ENCODE measurements at places on chromosomes 2 and 18.

DNA sequence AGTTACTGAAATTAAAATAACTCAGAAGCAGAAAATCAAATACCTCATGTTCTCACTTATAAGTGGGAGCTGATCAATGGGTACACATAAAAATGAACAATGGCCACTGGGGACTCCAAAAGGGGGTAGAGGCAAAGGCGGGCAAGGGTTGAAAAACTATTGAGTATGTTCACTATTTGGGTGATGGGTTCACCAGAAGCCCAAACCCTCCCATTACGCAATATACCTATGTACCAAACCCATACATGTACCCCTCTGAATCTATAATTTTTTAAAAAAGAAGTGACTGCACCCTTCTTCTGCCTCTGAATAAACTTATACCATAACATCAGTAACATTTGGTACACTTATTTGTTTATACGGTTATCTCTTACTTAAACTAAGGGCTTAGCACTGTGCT, 119.4 kb downstream of the ZRANB3 start:
- no peak for DNase-seq

GRCh38 chr18:32086881-32087280, 4.8 kb upstream of the RNF138 start:
- DNase-seq: no peak

DNA sequence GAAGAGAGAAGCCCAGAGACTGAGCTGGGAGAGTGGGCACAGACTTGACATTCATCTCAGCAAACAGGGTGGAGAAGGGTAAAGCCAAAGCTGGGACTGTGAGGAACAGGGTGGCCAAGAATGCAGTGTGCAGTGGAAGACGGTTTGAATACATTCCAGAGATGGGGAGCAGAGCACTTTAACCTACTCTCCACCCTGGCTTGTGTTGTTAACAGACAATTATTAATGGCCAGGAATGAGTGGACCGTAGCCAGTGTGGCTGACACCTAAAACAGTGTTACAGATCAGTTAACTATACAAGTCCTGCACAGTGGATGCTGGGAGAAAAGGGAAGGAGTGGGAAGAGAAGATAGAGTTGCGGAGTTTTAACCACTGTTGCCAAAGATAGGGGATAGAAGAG, 7.4 kb upstream of the NAB1 start:
- DNase-seq: no peak

DNA sequence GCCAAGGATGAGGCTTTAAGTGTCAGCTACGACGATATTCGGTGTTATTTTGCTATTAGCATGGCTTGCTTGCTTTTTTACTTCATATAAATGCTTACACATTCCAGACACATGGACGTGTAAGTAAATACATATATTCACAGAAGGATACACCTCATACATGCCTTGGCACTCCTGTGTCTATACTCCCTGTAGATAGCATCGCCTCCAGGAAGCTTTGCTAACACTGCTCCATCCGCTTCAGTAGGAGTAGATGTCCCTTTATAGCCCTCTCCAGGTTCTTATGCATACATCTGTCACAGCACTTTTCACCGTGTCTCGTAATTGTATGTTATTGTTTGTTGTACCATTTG, 27.5 kb upstream of the KCTD1 start:
- no peak for DNase-seq

GRCh38 chr2:96969321-96969720, 17.1 kb downstream of the FAM178B start:
- no peak for DNase-seq

GRCh38 chr2:3423492-3424170, 44.1 kb downstream of the TRAPPC12 start:
- DNase-seq: peak; percentile 66

DNA sequence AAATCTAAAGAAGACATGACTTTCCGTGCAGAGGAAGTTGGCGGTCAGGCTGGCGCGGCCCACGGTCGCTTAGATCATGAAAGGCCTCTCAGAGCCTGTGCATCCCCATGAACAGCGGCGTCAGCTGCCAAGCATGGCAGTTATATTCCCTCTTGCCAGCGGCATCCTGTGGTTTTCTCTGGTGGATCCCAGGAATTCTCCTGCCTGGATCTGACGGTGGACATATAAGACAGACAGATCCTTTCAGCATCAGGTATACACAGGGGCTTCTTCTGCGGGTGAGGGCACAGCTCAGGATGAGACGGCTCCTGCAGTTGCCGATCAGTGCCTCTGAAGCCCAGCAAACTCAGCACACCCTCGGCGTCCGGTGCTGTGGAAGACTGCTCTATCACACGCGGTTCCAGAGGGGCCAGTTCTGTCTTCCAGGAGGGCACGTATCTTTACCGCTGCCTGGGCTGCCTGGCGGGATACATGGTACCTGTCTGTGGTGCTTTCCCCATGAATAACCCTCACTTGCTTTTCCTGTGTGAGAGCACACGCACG, 157.8 kb downstream of the LDLRAD4 start:
- no peak for DNase-seq

DNA sequence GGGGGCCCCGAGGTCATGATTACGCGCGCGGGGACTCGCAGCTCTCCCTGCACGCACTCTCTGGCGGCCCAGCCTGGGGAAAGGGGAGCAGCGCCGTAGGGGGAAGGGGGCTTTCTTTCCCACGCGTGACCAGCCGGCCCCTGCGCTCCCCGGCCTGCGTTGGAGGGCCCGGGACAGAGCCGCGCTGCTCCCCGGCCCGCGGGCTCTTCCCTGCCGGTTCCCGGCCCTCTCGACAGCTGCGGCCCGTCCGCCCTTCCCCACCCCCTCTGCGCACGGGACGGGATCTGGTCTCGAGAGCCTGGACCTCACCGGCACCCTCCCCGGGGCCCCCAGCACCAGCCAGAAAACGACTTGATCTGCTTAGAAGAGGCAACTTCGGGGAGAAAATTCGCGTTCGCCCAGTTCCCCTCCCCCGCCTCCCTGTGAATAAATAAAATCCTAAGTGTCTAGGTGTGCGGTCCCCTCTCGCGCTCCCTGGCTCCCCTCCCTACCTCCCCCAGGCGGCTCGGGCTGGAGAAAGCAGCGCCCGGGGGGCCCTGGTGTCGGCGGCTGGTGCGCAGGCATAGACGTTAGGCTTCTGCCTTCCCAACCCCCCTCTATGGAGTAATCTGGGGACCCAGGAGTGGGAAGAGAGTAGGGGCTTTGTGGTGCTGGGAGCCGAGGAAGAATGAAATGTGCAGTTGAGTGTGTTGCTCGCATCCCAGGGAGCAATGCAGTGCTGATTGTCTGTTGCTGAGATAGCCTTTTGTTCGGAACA, 803 bp upstream of the FIGN start:
- peak; percentile 67 for DNase-seq

- no peak for DNase-seq
Observed at GRCh38 chr2:103165836-103166235, 404.0 kb downstream of the TMEM182 start.

GRCh38 chr2:111066062-111066593, 54.6 kb upstream of the BCL2L11 start:
- DNase-seq: no peak

DNA sequence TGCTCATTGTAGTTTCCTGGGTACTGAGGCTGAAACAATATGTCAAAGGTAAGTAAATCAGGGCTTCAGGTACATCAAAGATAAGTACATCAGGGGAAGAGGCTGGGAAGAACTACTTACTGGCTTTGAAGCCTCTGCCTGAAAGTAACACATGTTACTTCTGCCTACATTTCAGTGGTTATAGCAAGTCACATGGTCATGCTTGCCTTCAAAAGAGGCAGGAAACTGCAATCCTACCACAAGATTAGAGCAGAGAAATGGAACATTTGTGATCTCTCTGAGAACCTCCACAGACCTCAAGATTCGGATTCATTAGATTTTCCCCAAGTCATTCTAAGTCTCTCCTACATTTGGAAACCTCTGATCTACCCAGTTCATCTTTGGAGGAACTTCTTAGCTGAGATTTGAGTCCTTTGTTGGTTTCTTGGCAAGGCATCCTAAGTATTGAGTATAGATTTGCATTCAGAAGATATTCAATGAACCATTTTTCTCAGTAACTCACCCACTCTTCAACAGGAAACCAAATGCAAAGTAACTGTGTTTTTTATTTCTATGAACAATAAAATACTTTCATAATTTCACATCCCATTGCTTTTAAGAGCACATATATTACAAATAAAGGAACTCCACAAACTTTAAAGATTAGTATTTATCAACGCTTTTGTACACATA, 48.5 kb upstream of the CCDC195 start:
- DNase-seq: no peak

GRCh38 chr2:186575856-186576255, 14.0 kb upstream of the ITGAV start:
- DNase-seq: no peak

DNA sequence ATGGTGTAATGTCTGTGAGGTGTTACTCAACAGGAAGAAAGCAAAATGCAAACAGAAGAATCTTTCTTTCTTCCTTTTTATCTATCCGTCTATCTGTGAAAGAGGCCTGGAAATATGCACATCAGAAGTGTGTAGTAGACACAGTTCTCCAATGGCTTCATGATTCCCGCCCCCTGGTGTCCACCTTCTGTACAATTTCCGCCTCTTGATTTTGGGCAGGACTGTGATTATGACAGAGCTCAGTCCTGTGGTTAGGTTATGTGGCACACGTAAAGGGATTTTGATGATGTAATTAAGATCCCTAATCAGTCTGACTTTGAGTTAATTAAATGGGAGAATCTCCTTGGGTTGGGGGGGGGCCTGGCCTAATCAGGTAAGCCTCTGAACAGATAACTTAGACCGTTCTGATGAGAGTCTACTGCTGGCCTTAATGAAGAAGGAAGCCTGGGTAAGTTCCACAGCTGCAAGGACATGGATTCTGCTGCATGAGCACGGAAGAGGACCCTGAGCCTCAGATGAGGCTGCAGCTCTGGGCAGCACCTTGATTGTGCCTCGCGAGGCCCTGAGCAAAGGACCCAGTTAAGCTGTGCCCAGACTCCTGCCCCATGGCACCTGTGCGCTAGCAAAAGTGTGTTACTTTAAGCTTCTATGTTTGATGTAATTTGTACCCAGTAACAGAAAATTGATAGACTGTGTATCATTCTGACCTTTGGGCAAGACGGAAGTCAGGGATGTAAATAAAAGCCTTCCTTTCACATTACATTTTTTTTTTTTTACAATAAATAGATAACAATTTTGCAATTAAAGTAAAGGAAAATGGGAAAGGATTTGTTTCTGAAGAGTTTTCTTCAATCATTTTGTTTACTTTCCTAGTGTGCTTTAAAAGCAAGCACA, 11.3 kb upstream of the KCNF1 start:
- DNase-seq: no peak

GRCh38 chr2:208046686-208047085, 21.4 kb upstream of the PLEKHM3 start:
- DNase-seq: no peak

DNA sequence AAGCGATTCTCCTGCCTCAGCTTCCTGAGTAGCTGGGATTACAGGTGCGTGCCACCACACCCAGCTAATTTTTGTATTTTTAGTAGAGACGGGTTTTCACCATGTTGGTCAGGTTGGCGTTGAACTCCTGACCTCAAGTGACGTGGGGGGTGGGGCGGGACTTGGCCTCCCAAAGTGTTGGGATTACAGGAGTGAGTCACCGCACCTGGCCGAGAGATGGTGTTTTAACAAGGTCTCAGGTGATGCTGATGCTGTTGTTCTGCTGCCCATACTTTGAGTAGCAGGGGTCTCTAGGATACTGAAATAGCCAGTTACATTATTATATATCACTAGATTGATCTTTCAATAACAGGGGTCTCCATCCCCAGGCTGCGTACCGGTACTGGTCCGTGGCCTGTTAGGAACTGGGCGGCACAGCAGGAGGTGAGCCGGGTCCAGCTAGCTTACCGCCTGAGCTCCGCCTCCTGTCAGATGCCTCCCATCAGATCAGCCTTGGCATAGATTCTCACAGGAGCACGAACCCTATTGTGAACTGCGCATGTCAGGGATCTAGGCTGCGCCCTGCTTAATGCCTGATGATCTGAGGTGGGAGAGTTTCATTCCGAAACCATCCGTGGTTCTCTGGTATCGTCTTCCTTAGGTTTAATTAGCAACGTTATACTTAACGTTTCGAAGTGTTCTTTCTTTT, 48.3 kb upstream of the SLC38A11 start:
- DNase-seq: no peak

DNA sequence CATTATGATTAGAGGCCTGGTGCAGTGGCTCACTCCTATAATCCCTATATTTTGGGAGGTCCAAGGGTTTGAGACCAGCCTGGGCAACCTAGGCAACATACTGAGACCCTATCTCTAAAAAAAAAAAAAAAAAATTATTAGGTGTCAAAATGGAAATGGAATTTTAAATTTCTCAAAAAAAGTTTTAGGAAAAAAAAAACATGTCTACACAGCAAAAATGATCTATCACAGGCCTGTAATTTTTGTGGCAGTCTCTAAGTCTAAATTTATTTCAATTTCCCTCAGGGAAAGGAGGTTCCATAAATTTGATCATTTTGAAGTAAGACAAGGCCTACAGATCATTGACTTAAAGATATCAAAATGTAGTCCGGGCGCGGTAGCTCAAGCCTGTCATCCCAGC, 16.3 kb downstream of the MRPL44 start:
- no peak for DNase-seq

GRCh38 chr2:184004289-184004947, 593.9 kb upstream of the ZNF804A start:
- peak; percentile 59 for DNase-seq

- no peak for DNase-seq
Observed at GRCh38 chr18:66687635-66688034, 83.7 kb upstream of the CDH19 start.

DNA sequence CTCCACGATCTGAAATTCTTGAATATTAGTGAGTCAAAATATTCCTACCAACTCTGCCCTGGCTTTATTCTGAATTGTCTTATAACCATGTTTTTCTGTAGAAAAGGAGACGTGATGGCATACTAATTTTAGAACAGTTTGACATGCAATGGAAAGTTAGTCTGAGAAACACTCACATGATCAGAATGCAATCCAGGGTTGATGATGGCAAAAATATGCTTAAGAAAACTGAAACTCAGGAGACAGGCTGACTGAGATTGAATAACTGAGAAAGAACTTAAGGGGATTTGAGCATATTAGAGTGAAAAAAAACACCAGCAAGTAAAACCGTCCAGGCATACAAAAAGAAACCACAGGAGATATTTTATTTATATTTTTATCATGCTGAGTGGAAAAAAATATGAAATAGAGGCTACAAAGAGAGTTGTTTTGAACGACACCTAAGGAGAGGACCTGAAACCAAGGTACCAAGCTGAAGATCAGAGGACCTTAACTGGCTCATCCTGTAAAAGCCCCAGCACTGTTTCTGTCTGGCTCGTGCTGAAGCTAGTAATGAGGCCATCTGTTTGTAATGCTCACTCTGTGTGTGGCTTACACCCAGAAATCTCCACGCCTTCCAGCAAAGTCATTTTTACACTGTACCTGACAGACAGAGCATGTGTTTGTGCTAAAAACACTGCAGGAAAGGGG, 437.2 kb upstream of the PKDCC start:
- peak; percentile 73 for DNase-seq

GRCh38 chr2:18752022-18752493, 162.7 kb upstream of the NT5C1B start:
- DNase-seq: peak; percentile 45

DNA sequence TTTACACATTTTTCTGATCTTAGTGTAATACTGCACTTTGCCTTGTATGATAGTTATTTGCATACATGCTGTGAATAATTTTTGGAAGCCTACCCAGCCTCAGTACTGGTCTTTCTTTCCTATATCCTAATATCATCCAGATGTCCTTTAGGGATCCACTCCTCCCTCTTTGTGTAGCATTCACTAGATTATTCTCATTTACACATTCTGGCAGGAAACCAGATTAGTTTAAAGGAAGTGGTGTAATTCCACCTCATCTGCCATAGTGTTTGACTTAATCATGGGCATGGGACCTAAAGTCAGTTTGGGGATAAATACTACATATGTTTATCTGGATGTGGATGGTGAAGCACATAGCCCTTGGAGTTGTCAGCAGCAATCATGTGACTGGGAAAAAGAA, 444.9 kb upstream of the MAP2 start:
- peak; percentile 7 for DNase-seq

- no peak for DNase-seq
Observed at GRCh38 chr2:6202756-6203155, 510.6 kb downstream of the SOX11 start.

Data from tongue (tissue), 3 donors.